Glomerular endothelial cell (primary cell): ENCODE measurements at places on chromosomes 7 and 10. TPM values are rescaled to one million over a fixed set of nuclear protein-coding genes. Genes with fewer than 3 reads are reported as not detected.
A peak's percentile ranks its signal among the peaks of the same experiment; 100 is the strongest.

Gene CUZD1
- total RNA-seq, result 0.35 and 1.4 TPM in 2 replicates

DNA sequence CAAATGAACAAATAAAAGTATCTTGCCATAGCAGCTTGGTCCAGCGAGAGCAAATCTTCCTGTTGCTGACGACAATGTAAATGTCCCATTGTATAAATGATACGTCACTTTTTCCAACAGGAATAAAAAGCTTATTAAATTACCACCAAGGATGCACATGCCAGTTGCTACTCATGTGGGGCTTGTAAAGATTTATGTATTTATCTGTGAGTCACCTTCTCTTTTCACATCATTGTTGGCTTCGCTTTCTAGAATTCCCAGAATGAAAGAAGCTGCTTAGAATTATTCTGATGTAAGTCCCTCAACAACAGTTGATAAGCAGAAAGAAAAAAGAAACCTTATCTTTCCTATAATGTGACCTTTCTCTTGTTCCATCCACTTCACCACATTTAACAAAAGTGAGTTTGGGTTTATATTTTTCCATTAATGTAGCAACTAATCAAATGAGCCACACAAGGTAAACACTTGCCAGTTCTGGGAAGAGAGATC, 22.4 kb downstream of the DNAJC12 start:
- no peak for DNase-seq

DNA sequence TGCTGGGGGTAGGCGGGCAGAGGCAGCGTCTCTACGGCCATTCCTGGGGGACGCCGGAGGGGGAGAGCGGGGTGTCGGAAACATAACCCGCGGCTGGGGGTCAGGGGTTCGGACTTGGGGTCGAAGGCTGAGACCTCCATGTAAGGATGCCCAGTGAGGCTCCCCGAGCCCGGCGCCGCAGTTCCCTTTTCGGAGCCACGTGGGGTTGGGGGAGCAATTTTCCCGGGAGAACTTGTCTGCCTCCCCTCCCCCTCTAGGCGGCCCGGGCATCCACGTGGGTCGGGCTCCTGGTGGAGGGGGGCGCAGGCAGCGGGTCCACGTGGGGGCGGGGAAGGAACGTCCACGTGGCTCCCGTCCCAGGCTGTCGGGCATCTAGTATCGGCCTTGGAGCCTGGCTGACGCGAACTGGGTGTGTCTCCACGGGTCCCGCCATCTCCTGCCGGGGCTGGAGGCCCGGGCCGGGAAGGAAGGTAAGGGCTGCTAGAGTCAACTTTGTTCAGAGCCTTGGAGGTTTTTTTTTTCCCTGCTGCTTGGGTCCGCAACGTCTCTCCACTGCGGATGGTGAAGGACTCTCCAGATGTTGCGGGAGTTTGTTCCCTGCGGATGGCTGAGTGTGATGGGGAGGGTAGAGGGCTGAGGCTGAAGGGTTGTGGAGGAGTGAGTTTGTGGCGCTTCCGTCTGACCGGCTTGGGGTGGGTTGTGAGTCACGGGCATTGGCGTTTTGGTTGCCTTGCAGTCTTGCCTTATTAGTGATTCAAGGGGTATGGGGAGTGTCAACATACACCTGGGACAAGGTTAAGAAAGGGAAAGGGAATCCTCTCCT, 744 bp downstream of the PPRC1 start:
- no peak for DNase-seq

GRCh38 chr7:142334236-142334635, 76.4 kb upstream of the PRSS58 start:
- DNase-seq, result no peak

- peak; percentile 16 for DNase-seq
These were observed 92.6 kb downstream of the POLL start for GRCh38 chr10:101495324-101495925.

Gene ANKRD61
- total RNA-seq, result not detected in 2 replicates

DNA sequence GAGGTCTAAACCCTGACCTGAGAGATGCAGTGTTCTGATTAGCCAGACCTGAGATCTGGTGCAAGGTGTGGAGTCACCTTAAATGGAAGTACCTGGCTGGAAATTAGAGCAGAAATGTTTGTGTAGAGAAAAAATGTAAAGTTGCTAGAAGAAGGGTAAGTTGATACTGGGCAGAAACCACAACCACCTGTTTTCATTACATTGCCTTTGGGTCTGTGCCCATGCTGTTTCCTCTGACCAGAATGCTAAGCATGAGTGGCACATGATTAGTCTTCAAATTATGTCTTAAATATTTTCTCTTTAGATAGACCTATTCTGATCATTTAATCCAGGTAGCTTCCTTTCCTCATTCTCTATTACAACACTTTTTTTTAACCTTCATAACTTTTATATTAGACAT, 69.0 kb downstream of the CASD1 start:
- DNase-seq, result no peak

GRCh38 chr7:119452401-119452800, 820.6 kb upstream of the KCND2 start:
- DNase-seq, result no peak

DNA sequence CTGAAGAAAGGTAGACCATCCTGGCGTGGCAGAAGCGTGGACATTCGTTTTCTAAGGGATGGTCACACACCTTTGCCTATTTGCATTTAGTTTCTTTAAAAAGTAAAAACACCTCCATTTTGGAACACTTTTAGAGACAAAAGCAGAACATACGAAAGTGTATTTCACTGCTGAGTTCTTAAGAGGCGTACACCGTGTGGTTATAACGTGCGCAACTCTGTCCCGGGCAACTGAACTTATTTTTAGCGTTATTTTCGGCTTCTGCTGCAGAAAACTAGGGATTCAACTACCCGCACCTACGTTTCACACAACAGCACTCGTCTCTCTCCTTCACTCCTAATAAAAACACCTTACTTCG, 557 bp upstream of the LSM8 start:
- peak; percentile 16 for DNase-seq

- no peak for DNase-seq
These were observed 71.3 kb upstream of the ARMC3 start for GRCh38 chr10:22856444-22857074.

Gene CAMK2B
- 0.05 and 0.29 TPM in 2 replicates for total RNA-seq

DNA sequence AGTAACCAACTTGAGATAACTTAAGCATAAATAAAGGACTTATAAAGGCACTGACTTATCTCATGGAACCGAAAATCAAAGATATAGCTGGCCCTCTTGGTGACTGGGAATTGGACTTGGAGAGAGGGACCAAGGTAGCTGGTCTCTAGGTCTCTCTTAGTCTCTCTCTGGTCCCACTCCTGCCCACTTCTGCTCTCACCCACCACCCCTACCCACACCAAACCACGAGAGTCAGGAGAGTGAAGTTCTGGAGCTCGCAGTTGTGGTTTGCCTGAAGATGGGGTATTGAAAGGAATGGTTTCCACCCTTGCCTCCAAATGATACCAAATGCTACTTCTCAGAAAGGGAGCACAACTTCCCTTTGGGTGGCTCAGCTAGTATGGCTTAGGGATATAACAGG, 216.3 kb downstream of the LRMDA start:
- no peak for DNase-seq

GRCh38 chr10:60480865-60481563, 91.3 kb upstream of the ANK3 start:
- peak; percentile 23 for DNase-seq
